ENCODE measurements at places on chromosomes 11 and 22. TPM values are rescaled to one million over a fixed set of nuclear protein-coding genes. Genes with fewer than 3 reads are reported as not detected.

The RFPL2 gene
- 0.24 TPM for polyA plus RNA-seq

The TMEM184B gene
- polyA plus RNA-seq: 50.7 TPM

The SPDYC gene
- not detected for polyA plus RNA-seq

The MMP27 gene
- not detected for polyA plus RNA-seq

The CHRM4 gene
- polyA plus RNA-seq: 0.51 TPM

The RBFOX2 gene
- 1.2 TPM for polyA plus RNA-seq

DNA sequence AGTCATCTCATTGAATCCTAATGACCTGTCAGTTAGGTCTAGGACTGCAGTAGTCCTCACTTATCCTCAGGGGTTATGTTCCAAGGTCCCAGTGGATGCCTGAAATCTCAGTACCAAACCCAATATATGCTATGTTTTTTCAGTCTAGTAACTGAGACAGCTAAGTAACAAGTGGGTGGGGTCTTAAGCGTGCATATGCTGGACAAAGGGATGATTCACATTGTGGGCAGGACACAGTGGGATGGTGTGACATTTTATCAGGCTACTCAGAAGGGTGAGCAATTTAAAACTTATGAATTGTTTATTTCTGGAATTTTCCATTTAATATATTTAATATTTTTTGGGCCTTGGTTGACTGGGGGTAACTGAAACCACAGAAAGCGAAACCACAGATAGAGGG lies 29.0 kb downstream of the DDX10 start:
- DNase-seq: no peak

DNA sequence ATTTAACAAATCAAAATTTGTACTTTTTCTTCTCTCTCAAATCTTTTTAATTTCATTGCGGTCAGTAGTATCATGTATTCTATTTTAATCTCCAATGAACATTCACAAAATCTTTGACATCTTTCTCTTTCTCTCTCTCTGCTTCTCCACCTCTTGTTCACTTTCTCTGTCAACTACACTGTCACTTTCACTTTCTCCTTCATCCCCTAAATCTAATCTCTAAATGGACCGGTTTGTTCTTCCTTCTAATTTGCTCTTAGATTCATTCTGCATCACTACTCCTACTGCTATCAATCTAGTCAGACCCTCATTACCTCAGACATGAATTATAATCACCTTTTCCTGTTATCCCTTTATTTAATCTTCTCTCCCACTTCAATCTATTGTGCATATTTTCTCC lies 18.6 kb downstream of the CCDC73 start:
- DNase-seq: no peak

DNA sequence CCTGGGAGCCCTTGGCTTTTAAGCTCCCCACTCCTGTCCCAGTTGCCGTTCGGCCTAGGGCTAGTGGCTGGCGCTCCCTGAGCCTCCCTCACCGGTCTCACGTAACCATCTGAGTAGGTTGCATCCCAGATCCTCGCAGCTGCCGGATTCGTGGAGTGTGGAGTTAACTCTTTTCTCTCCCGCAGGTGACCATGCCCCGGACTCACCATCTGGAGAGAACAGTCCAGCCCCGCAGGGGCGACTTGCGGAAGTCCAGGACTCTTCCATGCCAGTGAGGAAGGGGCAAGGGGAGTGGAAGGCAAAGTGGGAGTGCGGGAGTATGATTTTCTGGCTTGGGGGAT lies 902 bp downstream of the MUS81 start:
- no peak for DNase-seq

GRCh38 chr11:14645985-14646900 lies 2.6 kb downstream of the PDE3B start:
- no peak for DNase-seq

DNA sequence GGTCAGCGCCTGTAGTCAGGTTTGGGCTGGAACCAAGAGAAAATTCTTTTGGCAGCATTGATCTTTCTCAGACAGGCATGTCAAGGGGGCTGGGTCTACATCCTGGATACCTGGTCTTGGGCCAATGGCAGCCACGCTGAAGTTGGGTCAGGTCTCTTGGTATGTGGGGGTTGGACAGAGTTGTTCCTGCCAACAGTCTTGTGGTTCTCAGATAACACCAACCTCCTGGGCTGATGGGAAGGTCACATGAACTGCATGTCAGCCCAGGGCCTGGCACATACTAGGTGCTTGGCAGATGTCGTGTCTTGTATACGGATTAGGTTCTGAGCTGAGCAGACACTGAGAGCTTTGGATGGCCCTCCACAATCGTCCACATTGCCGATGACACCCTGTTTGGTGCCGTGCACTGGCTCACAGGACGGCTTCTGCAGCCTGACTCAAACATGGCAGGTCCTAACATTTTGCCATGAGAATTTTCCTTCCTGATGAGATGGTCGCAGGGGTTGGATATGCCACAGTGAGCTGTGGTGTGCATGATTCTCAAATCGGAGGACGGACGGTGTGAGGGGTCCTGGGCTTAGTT lies 42.0 kb downstream of the FBLN1 start:
- DNase-seq: no peak

- peak; percentile 5 for DNase-seq
Measured at GRCh38 chr11:20443596-20443995, 56.1 kb downstream of the PRMT3 start.

DNA sequence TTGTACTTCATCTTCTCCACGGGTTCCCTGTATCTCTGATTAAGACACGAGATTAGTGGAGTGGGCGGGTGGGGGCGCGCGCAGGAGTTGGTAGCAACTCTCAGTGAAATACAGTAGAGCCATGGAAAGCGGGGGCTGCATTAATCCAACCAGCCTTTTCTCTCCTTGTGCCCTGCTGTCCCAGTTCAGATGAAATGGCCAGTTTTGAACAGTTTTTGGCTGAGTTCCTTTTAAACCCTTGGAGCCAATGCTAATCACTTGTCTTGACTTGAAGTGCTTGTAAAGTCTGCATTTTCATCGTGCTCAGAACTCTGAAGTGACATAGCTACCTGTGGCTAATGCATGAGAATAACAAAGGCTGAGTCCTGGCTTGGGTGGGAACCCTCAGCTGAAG lies 734 bp upstream of the TMEM123 start:
- DNase-seq: no peak

- no peak for DNase-seq
Measured at GRCh38 chr22:47698906-47699305, 936.5 kb downstream of the TBC1D22A start.

DNA sequence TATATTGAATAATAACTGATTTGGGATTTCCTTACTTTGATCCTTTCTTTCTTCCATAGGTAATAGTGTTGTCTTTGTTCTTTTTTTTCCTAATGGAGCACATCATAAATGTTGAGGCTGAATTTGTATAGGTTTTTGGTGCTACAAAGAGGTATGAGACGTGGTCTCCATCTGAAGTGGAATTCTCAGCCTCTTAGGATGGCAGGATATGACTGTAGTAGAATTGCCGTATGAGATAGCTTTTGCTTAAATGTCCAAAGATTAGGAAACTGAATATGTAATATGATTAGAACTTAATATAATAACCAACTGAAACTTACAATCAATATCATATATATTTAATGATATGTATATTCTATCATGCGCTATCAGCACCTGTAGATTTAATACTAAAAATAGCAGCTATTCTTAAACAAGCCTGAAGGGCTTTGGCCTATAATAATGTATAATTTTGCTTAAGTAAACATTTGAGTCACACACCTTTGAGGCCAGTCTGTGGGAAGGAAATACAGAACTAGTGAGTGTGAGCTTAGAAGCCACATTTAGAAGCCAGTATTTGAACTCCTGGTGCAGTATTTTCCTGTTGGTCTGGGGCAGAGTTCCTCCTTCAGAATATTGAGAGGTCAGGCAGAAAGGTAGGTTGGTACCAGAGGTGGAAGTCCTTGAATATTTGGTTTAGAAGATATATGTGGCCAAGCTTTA lies 62.6 kb downstream of the SWAP70 start:
- DNase-seq: no peak

GRCh38 chr11:81377418-81377817 lies 1356.2 kb downstream of the FAM181B start:
- DNase-seq: no peak

- no peak for DNase-seq
Measured at GRCh38 chr11:61401573-61401972, 9.2 kb downstream of the TMEM216 start.

GRCh38 chr11:69437001-69437875 lies 44.2 kb upstream of the LINC01488 start:
- no peak for DNase-seq

DNA sequence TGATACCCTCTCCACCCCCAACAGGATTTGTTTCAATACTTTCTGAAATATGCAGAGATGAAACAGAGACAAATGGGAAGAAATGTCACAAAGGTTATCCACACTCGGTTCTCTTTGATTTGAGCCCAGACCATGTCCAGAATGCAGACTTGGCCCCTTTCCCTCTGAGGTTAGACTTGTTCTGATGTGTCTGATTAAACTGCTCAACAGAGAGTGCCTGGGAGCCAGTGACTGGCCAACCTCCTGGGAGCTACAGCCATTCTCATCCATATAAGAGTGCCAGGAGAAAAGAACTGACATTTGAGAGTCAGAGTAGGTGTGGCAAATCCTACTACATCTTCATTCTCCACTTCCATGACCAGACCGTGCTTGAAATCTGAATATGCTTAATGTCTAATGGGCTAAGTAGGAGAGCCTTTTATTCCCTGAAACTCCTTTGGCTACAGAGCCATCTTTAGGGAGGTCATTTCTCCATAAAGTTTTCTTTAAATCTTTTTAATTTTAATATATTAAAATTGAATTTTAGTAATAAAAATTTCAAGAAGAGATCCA lies 201.4 kb downstream of the BLID start:
- no peak for DNase-seq

Data from immature natural killer cell (primary cell).